ENCODE measurements at places on chromosomes 6 and 20.

- no peak for DNase-seq
These were observed 1292.6 kb upstream of the MAP3K7 start for GRCh38 chr6:91879386-91879995.

GRCh38 chr20:14685183-14685582 is 347.8 kb upstream of the FLRT3 start:
- no peak for DNase-seq

DNA sequence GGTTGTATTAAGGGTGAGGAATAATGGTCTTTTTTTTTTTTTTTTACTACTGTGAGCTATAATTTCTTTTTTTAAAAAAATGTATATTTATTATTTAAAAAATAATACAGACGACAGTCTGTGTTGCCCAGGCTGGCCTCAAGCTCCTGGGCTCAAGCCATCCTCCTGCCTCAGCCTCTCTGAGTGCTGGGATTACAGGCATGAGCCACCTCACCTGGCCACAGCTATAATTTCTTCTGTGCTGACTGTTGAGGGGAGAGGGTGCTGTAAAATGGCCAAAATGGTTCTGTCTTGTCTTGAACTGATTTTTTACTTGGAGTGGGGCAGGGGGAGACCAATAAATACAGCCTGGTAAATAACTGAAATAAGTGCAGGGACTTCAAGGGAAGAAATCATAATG is 3.6 kb downstream of the SRSF3 start:
- no peak for DNase-seq

GRCh38 chr20:46420878-46421277 is 14.5 kb upstream of the ELMO2 start:
- no peak for DNase-seq

Measured in ELF-1 (cell line).